ENCODE measurements at places on chromosomes 7 and 10.

DNA sequence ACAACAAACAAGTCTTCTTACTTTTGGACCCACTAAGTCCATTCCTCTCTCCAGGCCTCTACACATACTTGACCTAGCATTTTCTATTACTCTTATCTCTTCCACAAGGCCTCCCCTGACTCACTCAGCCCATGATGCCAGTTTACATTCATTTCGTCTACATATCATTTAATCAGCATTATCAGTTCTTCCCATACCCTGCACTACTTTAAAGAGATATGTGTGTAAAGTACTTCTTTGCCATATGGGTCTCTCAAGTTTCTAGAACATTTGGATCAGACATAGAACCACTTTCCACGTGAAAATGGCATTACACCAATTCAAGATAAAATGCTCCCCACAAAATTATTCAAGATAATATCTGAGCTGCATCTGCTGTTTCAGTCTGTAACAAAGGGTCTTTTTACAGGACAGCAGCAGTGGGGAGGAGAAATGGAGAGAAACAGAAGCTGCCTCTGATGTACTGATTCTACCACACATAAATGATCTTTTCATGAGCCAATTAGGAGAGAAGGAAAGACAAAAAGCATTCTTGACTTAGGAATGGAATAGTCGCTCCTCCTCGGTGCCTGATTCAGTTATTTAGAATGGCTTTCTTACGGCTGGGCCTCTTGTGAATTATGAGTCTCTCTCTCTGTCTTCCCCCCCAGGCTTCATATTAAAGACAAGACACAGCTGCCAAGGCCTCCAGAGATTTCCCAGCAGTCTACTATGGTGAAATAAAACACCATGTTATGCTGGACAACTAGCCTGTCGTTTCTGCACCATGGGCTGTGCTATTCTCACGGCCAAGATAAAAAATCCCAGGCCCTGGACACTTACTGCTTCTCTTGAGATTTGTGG lies 46.9 kb upstream of the SEPTIN7 start:
- DNase-seq, result no peak

DNA sequence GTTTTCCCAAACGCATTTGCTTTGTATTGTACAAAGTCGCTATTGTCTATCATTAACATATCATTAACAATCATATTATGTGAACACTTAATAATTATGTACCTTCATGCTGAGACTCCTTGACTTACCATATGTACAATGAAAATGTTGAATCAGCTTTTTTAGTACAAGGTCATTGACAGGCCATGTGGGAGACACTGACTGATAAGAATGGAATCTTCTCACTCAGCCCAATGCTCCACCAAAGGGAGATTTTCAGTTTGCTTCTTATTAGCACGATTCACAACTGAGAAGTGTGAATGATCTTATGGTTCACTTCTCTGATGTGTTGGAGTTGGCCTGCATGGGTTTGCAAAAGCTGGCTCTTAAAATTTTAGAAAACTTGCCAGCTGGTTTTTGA lies 253.5 kb upstream of the TEX47 start:
- DNase-seq, result no peak

DNA sequence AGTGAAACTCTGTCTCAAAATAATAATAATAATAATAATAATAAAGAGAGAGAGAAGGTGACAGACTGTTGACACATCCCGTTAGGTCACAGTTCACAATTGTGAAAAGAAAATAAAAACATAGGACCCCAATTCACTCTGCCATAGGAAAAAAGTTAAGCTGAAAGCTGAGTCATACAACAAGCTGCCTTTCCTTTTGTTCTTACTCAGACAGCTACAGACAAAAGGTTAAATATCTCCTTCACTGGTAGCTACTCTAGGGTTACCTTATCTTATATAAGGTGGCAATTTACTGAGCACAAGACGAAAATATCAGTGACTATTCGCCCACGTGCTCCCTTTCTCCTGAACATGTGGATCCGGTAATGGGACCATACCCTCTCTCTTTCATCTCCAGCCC lies 17.5 kb downstream of the TUBAL3 start:
- DNase-seq, result no peak

- no peak for DNase-seq
These were observed 21.3 kb upstream of the ANK3 start for GRCh38 chr10:60410970-60411369.

DNA sequence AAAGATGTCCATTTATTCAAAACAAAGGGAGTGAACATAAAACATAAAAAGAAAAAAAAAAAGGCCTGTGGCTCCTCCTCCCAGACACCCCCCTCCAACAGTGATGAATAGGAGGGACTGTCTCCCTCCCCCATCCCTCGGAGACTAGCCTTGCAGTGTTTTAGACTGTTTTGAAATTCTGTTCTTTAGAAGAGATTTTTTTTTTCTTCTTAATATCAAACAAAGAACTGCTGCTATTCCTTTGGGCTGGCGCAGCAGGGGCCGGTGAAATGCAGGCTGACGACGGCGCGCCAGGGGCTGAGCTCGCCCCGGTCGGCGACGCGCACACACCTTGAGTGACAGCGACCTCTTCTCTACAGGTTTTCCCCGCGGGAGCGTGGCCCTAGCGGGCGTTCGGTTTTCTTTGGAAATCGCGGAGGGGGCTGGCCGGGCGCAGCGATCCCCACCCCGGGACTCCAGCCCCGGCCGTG lies at the start of gene LANCL2:
Gene LANCL2 (plus strand): TSS at position 133 of the 470 bp plus-strand sequence. CDS start 689 bp downstream, outside the sequence.
- peak; percentile 42 for DNase-seq

- DNase-seq, result no peak
These were observed 453.2 kb upstream of the GALNT17 start for GRCh38 chr7:70678621-70679251.

GRCh38 chr10:102485093-102485784 lies 17.3 kb downstream of the ACTR1A start:
- DNase-seq, result no peak

GRCh38 chr7:69787736-69788431 lies 189.6 kb downstream of the AUTS2 start:
- DNase-seq, result no peak

DNA sequence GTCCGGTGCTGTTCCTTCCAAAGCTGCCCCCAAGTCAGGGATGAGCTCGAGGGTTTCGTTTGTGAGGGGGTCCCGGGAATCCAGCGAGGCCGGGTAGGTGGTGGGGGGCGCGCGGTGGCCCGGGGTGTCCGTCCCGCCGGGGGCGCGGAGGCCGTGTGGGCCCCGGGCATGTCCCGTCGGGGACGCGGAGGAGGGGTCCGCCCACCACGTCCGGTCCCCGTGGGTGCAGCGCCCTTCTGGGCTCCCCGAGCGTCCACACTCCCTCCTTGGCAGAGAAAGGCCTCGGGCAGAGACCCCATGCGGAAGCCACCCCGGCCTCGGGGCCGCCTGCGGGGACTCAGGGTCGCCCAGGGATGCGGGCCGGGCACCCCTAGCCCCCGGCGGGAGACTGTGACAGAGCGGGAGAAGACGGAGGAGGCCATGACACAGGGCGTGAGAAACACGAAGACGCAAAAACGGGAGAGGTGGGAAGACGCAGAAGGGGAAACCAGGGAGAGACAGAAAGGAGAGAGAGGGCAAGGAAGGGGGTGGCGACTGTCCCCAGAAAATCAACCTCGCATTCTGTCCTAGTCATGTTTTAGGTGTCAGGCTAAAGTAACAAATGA lies 640 bp upstream of the ZNF425 start:
- peak; percentile 47 for DNase-seq

- DNase-seq, result no peak
These were observed 9.1 kb upstream of the PAX2 start for GRCh38 chr10:100736144-100736808.

- DNase-seq, result no peak
These were observed 36.0 kb downstream of the TRUB1 start for GRCh38 chr10:114973997-114974396.

DNA sequence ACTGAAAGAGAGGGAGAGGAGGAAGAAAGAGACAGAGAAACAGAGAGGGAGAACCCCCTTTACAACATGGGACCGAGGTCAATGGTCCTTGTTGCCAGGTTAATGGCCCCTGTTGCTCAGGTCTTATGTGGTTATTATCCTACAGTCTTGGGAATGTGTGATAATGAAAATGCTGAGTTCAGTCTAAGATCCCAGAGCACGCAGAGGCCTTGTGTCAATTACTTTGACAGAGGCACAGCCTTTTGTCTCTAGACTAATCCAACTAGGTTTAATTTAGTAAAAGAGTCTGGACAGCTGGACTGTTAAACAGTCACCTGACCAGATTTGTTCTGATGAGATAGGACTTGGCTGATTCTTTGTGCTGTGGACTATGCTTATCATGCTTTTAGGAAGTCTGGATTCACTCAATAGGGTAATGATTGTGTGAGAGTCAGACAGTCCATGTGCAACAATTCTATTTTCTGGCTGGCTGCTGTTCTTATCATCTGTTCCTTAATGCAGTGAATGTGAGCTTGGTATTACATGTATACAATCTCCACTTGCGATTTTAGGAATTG lies 157.4 kb upstream of the MAGI2 start:
- DNase-seq, result no peak

DNA sequence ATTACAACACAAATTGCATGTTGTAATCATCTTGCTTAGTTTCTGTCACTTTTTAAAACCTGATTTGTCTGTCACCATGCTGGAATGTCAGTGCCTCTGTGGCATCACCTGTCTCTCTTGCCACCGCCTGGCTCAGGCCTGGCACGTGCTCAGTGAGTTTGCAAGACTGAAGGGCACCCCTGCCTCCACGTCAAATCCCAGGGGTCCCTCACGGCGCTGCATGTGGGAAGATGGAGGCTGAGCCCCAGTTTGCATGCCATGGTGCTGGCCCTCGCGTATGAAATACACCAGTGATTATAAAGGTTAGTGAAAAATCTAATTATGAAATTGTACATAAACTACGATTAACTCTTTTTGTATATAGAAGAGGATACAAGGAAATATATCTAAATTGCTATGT lies 51.9 kb upstream of the VIPR2 start:
- no peak for DNase-seq

DNA sequence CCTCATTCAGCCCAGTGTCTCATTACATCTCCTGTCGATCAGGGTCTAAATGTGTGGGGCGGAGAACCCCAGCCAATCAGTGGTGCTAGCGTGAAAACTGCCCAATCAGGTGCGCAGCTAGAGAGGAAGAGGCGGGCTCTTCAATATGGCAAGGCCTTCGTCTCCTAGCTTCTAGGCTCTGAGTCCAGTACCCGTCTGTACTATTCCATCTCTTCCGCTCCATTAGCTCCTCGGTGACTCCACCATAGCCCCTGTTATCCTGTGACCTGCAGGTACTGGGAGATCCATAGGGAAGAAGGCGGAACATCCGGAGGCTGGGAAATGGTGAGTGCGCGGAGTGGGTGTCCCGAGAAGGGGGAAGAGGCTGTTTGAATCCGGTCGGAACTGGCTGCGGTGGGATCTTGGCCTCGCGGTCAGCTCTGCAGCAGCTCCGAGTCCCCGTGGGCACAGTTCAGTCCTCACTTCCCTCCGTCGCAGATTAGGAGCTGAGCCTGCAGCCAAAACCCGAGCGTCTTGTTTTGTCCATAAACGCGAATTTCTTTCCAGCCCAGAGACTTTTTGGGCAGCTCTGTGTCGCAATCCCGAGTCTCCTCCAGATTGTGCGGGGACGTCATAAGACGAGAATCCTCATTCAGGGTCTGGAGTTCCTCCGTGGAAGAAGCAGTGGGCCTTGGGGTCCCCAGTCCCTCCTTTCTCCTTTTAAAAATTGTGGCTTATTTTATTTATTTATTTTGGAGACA lies at the start of gene ZNF727:
Gene ZNF727 (plus strand): TSS at position 134 of the 740 bp plus-strand sequence. CDS start 188 bp downstream, at position 322.
- no peak for DNase-seq
